ENCODE measurements at places on chromosomes 6 and 20.

DNA sequence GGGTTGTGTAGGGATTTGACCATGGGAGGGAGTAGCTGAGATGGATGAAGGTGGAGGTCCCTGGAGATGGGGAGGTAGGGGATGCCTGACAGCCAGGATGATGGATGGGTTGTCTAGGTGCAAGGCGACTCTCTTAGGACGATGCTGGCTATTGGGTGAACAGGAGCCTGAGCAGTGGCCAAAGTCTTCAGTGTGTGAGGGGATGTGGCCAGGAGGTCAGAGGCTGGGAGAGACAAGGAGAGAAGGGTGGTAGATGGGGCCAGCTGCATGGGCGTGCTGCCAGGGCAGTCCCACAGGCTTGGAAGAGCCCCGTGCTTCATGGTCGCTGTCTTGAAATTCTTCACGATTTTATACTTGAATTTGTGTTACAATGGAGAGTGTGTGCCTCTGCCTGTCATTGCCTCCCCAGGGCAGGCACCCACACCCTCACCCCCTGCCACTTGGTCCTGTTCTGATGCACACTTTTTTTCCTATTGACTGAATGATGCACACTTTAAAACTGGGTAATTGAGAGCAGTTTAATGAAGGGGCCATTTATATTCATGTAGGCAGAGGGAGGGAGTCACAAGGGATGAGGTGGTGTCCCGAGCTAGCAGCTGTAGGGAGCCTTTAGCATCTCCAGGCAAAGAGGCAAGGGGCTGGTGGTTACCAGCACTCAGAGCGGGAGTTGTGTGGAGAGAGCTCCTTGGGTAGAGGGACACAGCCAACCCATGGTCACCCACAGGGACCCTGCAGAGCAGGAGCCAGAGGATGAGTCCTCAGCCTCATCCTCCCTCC is 120.7 kb downstream of the DHX35 start:
- no peak for DNase-seq

- DNase-seq = no peak
Measured at GRCh38 chr20:44020406-44021148, 105.9 kb downstream of the TOX2 start.

GRCh38 chr6:144515761-144516160 is 230.6 kb downstream of the UTRN start:
- DNase-seq = no peak

GRCh38 chr6:114735025-114735735 is 392.4 kb upstream of the HS3ST5 start:
- no peak for DNase-seq

GRCh38 chr6:73696966-73697655 is 1.1 kb downstream of the CD109 start:
- DNase-seq = no peak

DNA sequence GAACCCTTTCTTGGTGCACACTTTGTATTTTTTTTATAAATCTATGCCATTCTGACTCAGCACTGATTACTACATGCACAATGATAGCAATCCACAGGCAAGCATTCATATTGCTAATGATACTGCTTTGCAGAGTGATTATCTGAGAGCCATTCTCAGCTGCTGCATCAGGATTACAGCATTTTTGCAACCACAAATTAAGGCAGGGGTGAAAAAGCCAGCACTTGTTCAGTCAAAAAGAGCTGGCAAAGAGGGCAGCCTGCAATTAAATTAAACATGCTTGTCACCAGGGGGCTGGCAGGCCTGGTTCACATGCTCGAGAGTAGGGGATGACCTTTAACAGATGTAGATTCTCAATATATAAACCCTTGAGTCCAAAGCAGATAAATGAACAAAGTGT is 40.7 kb upstream of the SLC17A4 start:
- DNase-seq = no peak

DNA sequence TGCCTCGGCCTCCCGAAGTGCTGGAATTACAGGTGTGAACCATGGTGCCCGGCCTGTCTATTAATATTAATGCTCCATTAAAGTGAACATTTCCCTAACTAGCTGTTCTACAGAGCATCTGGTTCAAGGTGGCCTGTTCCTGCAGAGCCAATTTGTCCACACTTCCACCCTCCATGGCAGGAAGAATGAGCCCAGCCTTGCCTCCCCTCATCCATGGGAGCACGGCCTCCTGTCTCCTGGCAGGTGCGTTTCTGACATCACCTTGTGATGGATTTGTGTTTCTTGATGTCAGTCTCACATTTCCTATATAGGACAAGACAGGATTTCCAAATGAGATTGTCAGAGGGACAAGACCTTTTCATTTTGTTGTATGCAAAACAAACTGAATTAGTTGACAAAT is 105.7 kb upstream of the FRMD1 start:
- DNase-seq = no peak

DNA sequence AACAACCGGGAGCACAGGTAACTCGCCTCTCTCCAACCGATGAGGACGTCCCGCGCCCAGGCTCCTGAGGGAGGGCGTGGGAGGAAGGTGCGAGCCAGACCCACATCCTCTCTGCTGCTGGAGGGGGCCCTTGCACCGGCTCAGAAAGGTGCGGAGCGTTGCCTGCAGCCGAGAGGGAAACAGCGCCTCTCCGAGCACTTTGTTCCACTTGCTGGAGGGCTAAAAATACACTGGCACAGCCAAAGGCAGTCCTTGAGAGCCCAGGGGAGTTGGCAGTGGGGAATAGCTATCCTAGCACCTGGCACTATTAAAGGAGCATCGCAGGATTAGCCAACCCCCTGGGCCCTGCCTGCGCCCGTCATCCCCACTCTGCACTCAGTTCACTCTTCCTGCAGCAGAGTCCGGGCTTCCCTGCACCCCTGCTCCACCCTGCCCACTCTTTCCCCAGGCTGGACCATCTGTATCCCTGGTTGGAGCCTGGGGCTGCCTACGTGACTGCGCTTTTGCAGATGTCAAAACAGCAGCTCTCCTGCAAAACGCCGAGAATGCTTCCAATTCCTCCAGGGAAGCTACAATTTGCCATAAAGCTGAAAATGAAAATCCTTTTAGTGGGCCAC is 108.9 kb downstream of the SNX5 start:
- no peak for DNase-seq

- DNase-seq = no peak
Measured at GRCh38 chr6:7976485-7977056, 66.0 kb upstream of the TXNDC5 start.

DNA sequence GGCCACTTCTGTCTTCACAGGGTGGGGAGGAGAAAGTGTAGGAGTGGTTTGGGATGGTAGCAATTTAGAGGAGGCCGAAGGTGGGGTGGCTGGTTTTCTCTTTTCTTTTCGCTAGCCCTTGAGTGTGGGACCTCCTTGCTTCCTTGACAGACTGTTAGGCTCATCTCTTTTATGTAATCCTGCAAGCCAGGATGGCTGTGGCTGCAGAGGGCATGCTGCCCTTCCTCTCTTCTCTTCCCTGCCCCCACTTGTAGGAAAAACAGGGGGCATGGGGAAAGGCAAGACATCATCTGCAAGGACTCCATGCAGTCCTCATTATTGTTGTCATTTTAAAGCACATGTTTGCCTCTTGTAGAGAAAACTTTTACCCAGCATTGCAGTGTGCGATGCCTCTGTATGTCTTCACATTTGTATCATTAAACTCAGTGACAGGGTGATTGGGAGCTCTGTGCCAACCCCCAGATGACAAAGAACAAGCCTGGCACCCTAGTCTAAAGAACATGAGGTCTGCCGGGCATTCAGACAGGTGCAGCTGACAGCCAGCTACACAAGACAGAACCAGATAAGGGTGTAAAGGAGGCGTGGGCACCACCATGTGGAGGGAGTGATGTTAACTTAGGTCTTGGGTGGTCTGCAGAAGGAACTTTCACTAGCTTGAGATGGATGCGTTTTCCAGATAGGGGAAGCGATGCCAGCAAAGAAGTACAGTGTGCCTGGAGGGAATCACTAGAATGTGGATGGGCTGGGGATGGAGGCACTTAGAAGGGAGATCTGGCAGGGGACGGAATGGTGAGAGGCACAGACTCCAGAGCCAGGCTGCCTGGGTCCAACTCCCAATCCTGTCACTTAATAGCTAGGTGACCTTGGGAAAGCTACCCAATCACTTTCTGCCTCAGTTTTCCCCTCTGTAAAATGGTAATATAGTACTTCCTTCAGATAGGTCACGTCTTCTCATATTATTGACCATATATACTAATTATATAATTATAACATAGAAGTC is 207.6 kb downstream of the TBC1D7 start:
- no peak for DNase-seq

GRCh38 chr20:34579979-34580940 is 21.7 kb downstream of the MAP1LC3A start:
- DNase-seq = peak; percentile 3

- DNase-seq = no peak
Measured at GRCh38 chr6:56766139-56766805, 123.6 kb upstream of the DST start.

- no peak for DNase-seq
Measured at GRCh38 chr6:158002951-158003853, 21.5 kb downstream of the SYNJ2 start.

DNA sequence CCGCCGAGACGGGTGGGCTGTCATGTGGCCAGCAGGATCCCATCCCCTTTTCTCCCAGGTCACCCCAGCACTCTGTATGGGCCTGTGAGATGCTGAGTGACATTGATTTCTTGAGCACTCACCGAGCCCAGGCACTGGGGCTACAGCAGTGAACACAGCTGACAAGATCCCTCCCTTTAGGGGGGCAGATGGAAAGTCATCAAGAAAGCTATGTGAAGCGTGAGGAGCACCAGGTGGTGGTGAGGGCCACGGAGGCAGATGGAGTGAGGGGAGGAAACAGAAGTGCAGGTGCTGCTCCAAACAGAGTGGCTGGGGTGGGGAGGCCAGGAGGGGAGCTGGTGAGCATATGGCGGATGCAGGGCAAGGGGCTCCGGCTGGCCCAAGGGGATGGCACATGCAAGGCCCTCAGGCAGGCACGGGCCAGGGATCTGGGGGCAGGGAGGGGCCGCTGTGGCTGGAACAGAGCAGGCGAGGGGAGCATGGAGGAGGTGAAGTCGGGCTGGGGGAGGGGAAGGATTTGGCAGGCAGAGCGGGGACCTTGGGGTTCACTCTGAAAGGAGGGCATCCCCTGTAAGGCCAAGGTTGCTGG is 184.0 kb downstream of the BMP7 start:
- no peak for DNase-seq

- DNase-seq = no peak
Measured at GRCh38 chr6:133817460-133818047, 71.4 kb upstream of the TCF21 start.

DNA sequence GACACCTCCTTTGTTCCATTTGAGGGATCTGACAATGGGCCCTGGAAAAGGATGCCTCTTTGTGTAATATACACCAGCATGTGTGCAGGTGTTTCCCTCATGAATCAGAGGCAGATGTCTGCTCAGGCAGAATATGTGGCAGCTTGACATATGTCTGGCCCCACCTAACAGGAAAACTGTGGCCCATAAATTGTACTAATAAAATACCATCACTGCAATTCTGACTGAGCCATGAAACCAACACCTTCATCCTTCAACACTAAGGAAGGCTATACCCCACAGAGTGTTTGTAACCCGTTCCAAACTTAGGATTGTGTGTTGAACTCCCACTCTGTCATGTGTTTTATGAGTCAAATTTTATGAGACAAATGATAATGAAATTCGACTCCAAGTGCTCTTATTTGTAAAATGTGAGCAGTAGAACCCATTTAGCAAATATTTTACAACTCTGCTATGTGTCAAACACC is 22.7 kb downstream of the LAMA4 start:
- peak; percentile 70 for DNase-seq

DNA sequence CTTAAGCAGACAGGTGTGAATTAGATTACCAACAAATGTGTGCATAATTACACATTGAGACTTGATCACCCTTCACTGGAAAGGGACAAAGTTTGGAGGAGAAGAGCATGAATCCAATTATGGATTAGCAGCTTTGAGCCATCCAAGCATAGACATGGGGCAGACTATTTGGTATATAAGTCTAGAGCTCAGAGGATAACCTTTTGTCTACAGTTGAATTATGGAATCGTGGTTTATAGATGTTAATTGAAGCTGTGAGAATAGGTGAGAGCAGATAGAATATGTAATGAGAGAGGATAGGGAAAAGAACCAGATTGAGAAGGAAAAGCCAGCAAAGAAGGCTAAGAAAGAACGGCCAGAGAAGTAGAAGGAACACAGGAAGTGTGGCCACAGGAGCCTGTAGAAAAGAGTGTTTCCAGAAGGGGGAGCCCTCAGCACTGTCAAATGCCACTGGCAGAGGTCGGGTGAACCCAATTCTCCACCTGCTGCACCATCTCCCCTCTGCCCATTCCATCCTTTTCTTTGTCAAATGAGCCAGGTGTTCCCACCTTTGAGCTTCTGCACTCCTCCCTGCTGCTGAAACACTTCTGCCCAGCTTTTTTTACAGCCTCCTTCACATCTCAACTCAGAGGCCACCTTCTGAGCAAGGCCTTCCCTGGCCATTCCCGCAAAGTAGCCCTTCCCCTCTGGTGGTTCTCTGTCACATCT is 7.3 kb downstream of the DNTTIP1 start:
- peak; percentile 54 for DNase-seq

- no peak for DNase-seq
Measured at GRCh38 chr20:60648556-60648955, 603.5 kb upstream of the CDH4 start.

GRCh38 chr20:11891077-11891775 is 26.5 kb upstream of the BTBD3 start:
- DNase-seq = peak; percentile 37

- no peak for DNase-seq
Measured at GRCh38 chr20:46666818-46667515, 15.7 kb upstream of the SLC13A3 start.

- DNase-seq = no peak
Measured at GRCh38 chr6:140438346-140438735, 1063.9 kb upstream of the CITED2 start.

- no peak for DNase-seq
Measured at GRCh38 chr6:96816301-96816817, 20.9 kb downstream of the GPR63 start.

DNA sequence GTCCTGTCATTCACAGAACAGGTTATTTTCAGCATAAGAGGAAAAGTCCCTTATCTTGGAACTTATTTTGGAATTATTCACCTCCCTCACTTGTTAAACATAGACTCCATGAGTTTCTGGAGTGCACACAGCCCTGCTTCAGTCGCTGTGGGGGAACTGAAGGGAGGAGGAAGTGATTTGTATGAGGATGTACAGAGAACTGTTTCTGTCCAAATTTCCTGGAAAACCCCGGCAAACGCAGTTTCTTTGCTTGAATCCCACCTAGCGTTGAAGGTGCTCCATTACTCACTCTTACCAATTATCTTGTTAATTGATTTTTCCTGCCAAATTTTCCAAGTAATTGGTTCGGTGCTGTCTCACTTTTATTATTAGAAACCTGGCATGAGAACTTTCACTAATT is 78.0 kb upstream of the AGPAT4 start:
- DNase-seq = no peak

DNA sequence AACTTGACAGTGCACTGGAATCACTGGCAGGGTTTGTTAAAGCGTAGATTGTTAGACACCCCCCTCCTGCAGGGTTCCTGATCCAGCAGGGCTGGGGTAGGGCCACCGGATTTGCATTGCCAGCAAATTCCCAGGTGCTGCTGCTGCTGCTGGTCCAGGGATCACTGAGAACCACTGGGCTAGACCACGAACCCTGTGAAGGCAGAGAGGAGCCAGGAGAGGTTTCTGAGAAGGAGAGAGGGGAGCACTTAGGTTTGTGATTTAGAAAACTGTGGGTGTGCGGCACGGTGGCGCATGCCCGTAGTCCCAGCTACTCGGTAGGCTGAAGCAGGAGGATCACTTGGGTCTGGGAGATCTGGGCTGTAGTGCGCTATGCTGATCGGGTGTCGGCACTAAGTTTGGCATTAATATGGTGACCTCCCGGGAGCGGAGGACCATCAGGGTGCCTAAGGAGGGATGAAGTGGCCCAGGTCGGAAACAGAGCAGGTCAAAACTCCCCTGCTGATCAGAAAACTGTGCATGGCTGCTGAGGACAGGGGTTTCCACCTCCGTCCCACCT is 53.6 kb upstream of the FAM83D start:
- DNase-seq = no peak
